ENCODE measurements at places on chromosomes 5 and 9.

GRCh38 chr9:76987594-76988200, 31.8 kb upstream of the FOXB2 start:
- no peaks in the 10 kb centered on the region for H3K4me1 ChIP-seq
- no peak overlapping the region for H3K4me3 ChIP-seq
- no peak for DNase-seq

DNA sequence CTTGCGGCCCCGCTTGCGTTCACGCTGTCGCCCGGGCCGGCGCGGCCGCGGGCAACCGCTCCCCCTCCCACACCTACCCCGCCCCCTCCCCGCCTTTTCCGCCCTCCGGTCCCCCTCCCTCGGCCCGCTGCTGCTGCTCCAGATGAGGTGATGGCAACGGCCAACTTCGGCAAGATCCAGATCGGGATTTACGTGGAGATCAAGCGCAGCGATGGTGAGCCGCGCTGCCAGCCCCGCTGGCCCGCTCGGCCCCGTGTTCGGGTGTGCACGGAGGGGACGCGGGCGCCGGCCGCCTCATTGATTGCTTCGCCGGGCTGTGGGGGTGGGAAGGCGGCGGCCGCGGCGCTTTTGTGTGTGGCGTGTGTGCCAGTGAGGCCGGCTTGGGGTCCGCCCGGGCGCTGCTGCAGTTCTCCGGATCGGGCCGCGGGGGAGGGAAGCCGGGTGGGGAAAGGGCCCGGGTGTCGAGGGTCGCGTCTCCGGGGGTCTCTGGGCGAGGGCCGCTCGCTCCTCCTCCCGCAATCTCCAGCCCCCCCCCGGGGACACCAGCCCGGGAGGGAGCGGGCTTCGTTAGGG, 403 bp downstream of the KIF2A start:
- DNase-seq = no peak
- H3K4me3 ChIP-seq = peak overlapping the region; percentile 91
- no peaks in the 10 kb centered on the region for H3K27me3 ChIP-seq
- H3K4me1 ChIP-seq = peaks cover 35% of the 10 kb centered on the region
- peak overlapping the region; percentile 85 for H3K27ac ChIP-seq
- H3K36me3 ChIP-seq = no peaks in the 10 kb centered on the region

GRCh38 chr9:120688758-120689157, 25.5 kb downstream of the MEGF9 start:
- H3K36me3 ChIP-seq = no peaks in the 10 kb centered on the region
- no peak overlapping the region for H3K27ac ChIP-seq
- DNase-seq = no peak
- H3K4me3 ChIP-seq = no peak overlapping the region

DNA sequence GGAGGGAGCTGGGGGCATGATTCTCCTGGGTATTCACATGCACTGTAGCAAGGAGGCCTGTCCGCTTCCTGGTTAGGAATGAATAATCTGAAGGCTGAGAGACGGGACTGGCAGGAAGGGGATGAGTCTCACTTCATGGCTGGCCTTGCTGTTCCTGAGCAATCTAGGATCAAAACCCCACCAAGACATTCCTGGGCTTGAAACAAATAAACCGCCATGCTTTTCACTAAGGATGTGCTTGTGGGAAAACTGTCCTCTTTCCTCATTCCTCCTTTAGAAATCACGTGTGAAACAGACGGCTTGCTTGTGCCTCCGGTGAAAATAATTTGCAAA, 132.8 kb downstream of the MACROH2A1 start:
- no peak overlapping the region for H3K27ac ChIP-seq
- no peak overlapping the region for H3K4me3 ChIP-seq
- H3K27me3 ChIP-seq = no peaks in the 10 kb centered on the region
- DNase-seq = no peak
- no peaks in the 10 kb centered on the region for H3K4me1 ChIP-seq
- H3K36me3 ChIP-seq = no peaks in the 10 kb centered on the region

GRCh38 chr9:134955801-134956200, 38.1 kb upstream of the FCN1 start:
- H3K27ac ChIP-seq = no peak overlapping the region
- H3K4me3 ChIP-seq = no peak overlapping the region
- no peaks in the 10 kb centered on the region for H3K36me3 ChIP-seq
- H3K4me1 ChIP-seq = no peaks in the 10 kb centered on the region
- H3K27me3 ChIP-seq = no peaks in the 10 kb centered on the region

GRCh38 chr9:114507726-114508125, 2.5 kb upstream of the WHRN start:
- peaks cover 10% of the 10 kb centered on the region for H3K4me1 ChIP-seq
- no peaks in the 10 kb centered on the region for H3K27me3 ChIP-seq
- no peak overlapping the region for H3K27ac ChIP-seq
- no peaks in the 10 kb centered on the region for H3K36me3 ChIP-seq

- H3K27me3 ChIP-seq = no peaks in the 10 kb centered on the region
- H3K4me3 ChIP-seq = no peak overlapping the region
- no peak for DNase-seq
- no peaks in the 10 kb centered on the region for H3K4me1 ChIP-seq
- H3K27ac ChIP-seq = no peak overlapping the region
Observed at GRCh38 chr9:108553111-108553635, 302.6 kb downstream of the ACTL7B start.

DNA sequence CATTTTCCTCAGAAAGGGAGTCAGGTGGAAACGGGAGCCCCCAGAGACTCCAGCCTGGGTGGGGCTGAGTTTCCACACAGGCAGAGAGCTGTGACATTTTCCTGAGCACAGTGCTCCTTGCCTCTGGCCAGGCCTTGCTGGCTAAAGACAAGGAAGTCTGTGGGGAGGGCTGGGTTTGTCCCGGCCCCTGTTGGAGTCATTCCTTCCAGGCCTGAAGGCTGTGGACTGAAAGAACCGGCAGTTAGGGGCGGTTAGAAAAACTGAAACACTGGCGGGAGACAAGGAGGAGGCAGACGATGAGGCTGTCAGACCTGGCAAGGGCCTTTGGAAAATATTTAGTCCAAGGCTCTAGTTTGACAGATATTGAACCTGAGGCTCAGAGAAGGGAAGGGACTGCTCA, 29.9 kb downstream of the COL15A1 start:
- no peaks in the 10 kb centered on the region for H3K36me3 ChIP-seq
- peaks cover 7% of the 10 kb centered on the region for H3K4me1 ChIP-seq
- no peak overlapping the region for H3K4me3 ChIP-seq
- no peak overlapping the region for H3K27ac ChIP-seq
- no peaks in the 10 kb centered on the region for H3K27me3 ChIP-seq
- no peak for DNase-seq

DNA sequence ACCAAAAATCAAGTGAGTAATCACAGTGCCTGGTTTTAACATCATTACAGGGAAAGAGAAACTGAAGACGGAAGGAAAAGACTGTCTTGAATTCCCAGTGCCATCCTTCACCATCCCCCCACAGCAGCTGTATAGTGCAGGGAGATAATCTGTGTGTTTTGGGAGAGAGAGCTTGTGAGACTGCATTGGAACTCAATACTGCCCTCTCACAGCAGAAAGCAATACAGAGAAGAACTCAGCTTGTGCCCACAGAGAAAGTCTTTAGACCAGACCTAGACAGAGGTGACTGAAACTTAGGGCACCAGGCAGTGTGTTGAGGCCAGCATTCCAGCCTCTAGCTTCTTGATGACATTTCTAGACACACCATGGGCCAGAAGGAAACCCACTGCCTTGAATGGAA, 754.7 kb upstream of the CDH6 start:
- H3K4me1 ChIP-seq = no peaks in the 10 kb centered on the region
- no peak for DNase-seq
- no peak overlapping the region for H3K4me3 ChIP-seq

DNA sequence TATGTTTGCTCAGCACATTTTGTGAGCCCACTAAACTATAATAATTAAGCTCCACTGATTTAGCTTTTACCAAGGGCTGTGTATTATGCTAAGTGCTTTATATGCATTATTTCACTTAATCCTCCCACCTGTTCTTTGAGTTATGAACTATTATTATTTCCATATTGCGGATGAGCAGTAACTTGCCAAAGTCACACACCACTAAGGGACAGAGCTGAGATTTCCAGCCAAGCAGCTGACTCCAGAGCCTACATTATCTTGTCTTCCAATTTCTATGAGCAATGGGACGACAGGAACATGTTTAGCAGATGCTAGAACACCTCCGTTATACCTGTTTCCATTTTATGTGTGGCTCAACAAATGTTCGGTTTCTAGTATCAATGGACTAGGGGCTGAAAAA, 237.5 kb upstream of the PANK3 start:
- H3K4me1 ChIP-seq = no peaks in the 10 kb centered on the region
- H3K4me3 ChIP-seq = no peak overlapping the region
- no peak for DNase-seq
- no peaks in the 10 kb centered on the region for H3K27me3 ChIP-seq
- H3K36me3 ChIP-seq = no peaks in the 10 kb centered on the region

DNA sequence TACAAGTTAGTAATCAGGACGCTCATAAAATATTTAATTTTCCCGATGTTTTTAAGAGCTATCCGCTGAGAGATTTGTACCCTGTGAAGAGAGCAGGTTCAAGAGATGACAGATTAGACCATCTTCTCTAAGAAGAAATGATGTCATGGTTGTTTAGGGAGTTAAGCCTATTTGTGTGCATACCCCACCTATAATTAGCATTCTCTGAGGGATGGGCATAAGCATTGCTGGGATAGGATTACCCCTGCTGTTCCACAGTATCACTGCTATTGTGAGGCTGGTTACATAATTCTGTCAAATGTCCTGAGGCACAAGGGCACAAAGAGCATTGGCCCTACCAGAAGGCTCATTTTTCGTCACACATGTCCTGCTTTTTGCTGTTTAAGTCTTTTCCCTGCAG, 687.0 kb downstream of the CETN3 start:
- H3K27me3 ChIP-seq = no peaks in the 10 kb centered on the region
- no peaks in the 10 kb centered on the region for H3K36me3 ChIP-seq
- H3K4me3 ChIP-seq = no peak overlapping the region
- no peaks in the 10 kb centered on the region for H3K4me1 ChIP-seq
- no peak overlapping the region for H3K27ac ChIP-seq
- no peak for DNase-seq

- no peak overlapping the region for H3K4me3 ChIP-seq
- no peaks in the 10 kb centered on the region for H3K27me3 ChIP-seq
- H3K4me1 ChIP-seq = no peaks in the 10 kb centered on the region
- H3K27ac ChIP-seq = no peak overlapping the region
- H3K36me3 ChIP-seq = no peaks in the 10 kb centered on the region
Observed at GRCh38 chr5:110932755-110933488, 138.6 kb upstream of the TSLP start.

DNA sequence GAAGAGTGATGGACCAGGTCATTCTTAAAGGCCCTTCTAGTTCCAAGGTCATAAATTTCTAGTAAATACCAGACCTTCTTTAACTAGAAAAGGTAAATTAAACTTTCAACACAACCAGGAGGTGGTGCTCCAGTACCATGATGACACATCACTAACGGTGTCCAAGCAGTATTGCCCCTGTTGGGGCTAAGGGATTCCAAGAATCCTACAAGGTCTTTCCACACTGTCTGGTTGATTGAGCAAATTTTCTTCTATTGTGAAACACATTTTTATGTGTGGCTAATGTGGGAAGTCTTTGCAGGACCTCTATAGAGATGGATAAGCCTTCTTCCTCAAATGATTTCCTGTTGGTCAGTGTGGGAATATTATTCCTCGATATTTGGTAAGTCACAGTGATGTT, 459.6 kb upstream of the PAPPA start:
- DNase-seq = no peak
- no peak overlapping the region for H3K4me3 ChIP-seq
- H3K27ac ChIP-seq = no peak overlapping the region
- no peaks in the 10 kb centered on the region for H3K4me1 ChIP-seq
- no peaks in the 10 kb centered on the region for H3K27me3 ChIP-seq

DNA sequence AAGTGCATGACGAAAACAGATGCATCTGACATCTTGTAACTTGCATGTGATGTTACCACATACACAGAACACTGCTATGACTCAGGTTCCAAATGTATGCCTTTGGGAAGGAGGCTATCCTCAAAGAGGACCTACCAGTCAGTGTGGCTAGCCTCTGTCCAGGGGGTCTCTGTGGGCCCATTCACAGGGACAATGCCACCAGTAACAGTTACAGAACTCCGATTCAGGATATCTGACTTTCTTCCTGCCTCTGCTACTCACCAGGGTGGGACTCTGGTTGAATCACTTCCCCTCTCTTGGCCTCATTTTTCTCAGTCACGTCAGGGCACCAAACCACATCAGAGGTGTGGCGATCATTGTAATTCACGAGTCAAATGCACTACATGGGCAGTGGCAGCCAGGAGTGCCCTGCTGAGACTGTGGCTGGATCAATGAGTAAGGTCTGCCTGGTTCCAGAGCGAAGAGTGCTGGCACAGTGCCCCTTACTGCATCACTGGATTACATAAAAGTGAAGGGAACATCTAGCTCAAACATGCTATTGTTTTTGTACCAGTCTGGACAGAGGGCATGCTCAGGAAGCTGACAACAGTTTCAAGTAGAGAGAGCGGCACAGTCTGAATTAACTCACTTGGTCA, 13.2 kb downstream of the ATOX1 start:
- H3K4me1 ChIP-seq = peaks cover 25% of the 10 kb centered on the region
- peaks cover 7% of the 10 kb centered on the region for H3K36me3 ChIP-seq
- H3K27me3 ChIP-seq = no peaks in the 10 kb centered on the region
- H3K4me3 ChIP-seq = no peak overlapping the region
- H3K27ac ChIP-seq = peak overlapping the region; percentile 48
- DNase-seq = peak; percentile 48

GRCh38 chr5:586751-587285, 25.3 kb upstream of the CEP72 start:
- H3K4me1 ChIP-seq = no peaks in the 10 kb centered on the region
- no peaks in the 10 kb centered on the region for H3K36me3 ChIP-seq
- no peak overlapping the region for H3K27ac ChIP-seq

DNA sequence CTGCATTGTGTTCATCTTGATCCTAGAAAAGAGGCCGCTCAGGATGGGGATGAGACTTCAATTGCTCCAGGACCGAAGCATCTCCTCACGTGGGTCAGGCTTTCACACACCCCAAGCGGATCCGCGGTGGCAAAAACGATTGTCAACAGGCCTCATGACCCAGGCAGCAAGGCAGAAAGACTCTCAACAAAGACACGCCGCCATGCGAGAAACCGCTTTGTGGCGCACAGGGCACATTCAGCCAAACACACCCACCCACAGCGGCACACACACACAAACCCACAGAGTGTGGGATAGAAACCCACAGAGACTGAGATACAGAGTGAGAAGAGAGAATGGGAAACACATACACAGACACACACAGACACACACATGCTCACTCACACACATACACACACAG, 483.4 kb downstream of the SPATA31A7 start:
- no peak overlapping the region for H3K27ac ChIP-seq
- no peaks in the 10 kb centered on the region for H3K27me3 ChIP-seq
- DNase-seq = no peak
- H3K4me3 ChIP-seq = no peak overlapping the region
- H3K36me3 ChIP-seq = no peaks in the 10 kb centered on the region

DNA sequence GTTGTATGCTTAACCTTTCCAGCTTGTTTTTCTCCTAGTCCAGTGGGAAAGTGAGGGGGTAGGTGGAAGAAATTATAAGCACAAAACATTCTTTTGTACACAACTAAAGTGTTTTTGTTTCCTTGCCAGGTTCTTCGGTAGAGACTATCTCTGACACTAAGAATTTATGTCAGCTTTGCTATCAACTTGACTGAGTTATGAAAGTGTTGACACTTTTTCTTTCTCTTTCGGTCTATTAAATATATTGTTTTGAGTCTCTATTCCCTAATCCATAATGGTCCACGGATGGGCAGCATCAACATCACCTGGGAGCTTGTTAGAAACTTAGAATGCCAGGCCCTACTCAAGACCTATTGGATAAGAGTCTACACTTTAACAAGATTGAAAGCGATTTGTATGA, 195.0 kb upstream of the ATP10B start:
- H3K4me1 ChIP-seq = no peaks in the 10 kb centered on the region
- H3K36me3 ChIP-seq = no peaks in the 10 kb centered on the region
- no peak overlapping the region for H3K27ac ChIP-seq
- H3K27me3 ChIP-seq = no peaks in the 10 kb centered on the region
- H3K4me3 ChIP-seq = no peak overlapping the region
- no peak for DNase-seq
